ENCODE measurements at places on chromosomes 2 and 18.

DNA sequence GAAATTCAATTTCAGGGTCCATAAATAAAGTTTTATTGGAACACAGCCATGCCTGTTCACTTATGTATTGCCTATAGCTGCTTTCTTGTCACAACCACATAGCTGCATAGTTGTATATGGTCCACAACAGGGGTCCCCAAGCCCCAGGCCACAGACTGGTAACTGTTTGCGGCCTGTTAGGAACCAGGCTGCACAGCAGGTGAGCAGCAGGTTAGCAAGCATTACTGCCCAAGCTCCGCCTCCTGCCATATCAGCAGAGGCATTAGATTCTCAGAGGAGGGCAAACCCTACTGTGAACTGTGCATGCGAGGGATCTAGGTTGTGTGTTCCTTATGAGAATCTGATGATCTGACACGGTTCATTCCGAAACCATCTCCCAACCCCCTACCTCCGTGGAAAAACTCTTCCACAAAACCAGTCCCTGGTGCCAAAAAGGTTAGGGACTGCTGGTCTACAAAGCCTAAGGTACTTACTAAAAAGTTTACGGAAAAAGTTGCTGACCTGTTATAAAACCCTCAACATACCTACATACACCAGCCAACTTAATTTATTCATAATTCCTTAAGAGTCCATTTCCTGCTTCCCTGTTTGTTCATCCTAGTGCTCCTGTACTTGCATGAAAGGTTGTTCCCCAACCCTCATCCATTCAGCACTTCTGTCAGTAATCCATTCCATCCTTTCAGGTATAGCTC is 40.1 kb downstream of the NDUFAF7 start:
- ATAC-seq: no peak

- no peak for ATAC-seq
Observed at GRCh38 chr18:8814206-8814605, 108.8 kb downstream of the MTCL1 start.

DNA sequence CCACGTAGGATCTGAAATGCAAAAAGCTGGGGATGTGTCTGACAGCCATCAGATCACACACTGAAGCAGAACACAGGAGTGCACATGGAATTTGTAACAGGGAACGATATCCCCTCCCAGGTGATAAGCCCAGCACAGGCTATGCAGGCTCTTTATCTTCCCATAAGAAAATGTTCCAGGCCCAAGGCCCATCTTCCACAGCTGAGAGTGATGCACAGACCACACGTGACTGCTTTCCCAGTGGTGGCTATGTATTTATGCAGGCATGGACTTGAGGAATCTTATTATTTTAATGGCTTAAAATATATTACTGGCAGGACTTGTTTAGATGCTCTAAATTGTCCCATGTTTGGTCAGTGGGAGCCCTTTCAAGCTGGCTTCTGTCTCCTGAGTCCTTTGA is 70.5 kb upstream of the AFF3 start:
- no peak for ATAC-seq

DNA sequence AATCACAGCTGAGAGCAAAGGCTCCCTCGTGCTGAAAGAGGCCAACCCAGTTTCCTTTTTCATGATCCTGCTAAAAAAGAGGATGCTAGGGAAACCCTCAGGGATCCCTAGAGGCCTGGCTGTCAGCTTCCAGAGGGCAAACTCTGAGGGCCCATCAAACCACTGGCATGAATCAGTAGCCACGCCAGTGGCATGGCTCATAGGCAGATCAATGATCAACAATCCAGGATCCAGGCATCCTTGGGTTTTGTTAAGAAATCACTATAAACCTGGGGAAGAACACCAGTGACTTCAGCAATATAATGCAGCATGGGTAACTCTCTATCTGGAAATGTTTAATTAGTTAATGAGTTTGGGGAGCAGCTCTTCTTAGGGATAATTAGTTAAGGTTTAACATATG is 286.5 kb downstream of the C1D start:
- no peak for ATAC-seq

- no peak for ATAC-seq
Observed at GRCh38 chr2:160928854-160929301, 231.3 kb upstream of the TANK start.

- ATAC-seq: no peak
Observed at GRCh38 chr2:119496682-119497081, 27.6 kb downstream of the SCTR start.

GRCh38 chr2:171227066-171227782 is 66.5 kb upstream of the TLK1 start:
- ATAC-seq: peak; percentile 16

DNA sequence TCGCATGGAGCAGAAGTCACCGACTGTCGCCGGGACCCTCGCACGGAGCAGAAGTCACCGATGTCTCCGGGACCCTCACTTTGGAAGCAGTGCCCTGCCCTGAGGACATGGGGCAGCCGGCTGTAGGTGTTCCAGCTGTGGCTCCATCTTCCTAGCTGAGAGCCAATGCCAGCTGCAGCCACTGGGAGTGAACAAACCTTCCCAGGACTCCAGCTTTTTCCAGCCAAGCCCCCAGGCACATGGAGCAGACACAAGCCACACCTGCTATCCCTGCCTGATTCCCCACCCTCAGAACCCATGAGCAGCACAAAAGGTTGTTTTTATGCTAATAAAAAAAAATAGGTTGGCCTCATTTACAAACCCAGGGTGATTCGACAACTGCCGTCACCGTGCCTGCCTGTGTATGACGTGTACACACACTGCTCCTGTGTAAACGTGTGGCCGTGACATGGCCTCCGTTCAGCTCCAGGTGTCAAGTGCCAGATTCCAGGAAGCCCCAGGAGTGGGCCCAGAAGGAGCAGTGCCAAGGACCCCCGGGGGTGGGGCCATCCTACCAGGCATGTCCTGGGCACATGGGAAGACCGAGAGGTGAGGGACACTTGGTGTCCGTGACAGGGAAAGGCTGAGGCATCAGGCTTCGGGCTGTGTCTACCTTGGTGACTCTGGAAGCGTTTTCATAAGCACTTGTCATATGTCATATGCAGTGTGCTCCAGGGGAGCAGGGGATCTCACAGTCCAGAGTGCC is 91.5 kb downstream of the EIPR1 start:
- ATAC-seq: no peak

DNA sequence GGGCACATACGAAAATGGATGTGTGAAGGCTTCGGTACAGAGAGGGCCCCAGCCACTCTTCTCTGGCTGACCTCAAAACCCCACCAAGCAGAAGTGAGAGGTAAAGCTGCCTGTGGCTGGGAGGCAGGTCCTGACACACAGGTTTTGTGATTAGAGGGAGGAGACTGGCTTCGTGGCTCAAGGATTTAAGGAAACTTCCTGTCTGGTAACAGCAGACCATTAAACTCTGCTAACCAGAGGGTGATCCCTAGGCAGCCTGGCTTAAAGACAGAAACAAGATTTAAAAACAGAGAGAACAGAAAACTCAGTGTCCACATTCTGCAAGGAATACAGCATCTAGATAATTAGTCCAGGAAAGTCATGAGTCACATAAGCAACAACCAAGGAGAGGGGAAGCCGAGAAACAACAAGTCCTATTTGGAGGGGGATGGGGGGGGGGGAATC is 101.9 kb downstream of the NFATC1 start:
- no peak for ATAC-seq

GRCh38 chr18:23635283-23636070 is 27.2 kb downstream of the ANKRD29 start:
- no peak for ATAC-seq

DNA sequence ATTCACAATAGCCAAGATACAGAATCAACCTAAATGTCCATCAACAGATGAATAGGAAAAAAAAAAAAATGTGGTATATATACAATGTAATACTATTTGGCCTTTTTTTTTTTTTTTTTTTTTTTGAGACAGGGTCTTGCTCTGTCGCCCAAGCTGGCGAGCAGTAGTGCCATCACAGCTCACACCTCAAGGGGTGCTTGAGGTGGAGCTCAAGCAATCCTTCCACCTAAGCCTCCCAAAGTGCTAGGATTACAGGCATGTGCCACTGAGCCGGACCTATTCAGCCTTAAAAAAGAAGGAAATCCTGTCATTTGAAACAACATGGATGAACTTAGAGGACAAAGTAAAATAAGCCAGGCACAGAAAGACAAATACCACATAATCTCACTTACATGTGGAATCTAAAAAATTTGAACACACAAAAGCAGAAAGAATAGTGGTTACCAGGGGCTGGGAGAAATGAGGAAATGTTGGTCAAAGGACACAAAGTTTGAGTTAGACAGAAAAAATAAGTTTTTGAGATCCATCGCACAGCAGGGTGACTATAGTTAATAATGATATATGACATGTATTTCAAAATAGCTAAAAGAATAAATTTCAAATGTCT is 26.0 kb downstream of the TLK1 start:
- ATAC-seq: no peak

- no peak for ATAC-seq
Observed at GRCh38 chr2:70630761-70631160, 77.1 kb upstream of the TGFA start.

DNA sequence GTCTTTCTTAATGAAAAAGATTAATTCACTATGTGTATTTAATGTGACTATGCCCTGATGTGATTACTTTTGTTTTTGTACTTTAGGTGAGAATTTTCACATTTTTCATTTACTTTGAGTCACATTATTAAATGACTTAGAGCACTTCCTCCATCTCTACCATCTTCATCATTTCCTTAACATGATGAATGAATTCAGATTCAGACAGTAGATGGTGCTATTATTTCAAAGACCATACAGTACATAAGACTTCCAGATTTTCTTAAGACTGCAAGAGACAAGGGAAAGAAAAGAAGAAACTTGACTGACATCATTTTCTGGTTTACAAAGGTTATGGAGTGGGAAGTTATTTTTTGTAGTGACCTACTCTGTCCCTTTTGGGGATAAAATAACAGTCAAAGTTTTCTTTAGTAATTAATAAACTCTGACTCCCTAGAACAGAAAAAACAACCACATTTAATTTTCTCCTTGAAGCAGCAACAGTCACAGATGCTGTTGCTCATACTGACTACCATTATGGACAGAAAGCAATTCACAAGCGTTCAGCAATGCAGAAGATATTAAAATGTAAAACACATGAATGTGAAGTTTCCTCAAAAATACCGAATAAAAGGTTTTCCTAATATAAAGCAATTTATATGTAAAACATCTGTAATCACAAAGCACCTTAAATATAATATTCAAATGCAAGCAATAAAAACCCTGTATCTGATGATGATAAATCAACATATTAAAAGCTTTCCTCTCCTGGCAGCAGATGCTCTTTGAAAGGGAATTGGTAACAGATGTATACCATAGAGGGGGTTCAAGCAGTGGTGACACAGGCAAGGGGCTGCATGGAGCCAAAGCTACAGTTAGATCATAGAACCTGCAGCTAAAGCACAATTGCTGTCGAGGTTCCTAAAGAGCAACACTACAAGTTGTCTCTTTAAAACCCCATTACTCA is 1010.9 kb upstream of the NXPH2 start:
- ATAC-seq: no peak

DNA sequence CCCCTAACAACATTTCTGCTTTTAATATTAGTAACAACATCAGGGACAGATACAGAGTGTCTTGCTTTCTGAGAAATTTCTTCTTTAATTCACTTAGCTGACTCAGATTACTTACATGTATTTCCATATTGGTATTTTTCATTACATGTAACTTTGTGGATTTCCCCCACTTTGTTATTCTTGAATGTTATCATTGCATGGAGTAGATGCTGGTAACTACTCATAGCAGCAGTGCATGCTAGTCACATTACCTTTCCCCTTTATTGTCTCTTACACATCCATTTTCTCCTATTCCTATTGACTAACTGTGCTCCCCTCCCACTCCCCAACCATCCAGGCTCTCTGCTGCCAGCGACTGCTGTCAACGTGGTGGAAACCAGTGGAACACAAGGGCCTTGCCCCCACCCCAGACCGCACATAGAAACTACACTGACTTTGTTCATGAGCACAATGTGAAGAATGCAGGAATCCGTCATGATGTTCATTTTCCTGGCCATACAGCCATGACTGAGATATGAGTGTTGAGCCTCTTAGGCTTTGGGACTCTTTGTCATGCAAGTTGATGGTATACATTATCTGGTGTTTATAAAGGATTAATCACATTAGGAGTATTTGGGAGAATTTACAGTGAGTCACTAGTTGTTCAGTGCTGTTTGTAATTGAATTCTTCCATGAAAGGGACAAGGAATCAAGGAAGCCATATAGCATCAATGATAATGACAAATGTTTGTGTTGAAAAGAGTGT is 91.0 kb downstream of the EPB41L5 start:
- peak; percentile 23 for ATAC-seq

GRCh38 chr2:197205585-197206215 is 104.9 kb downstream of the ANKRD44 start:
- ATAC-seq: peak; percentile 80

- ATAC-seq: peak; percentile 56
Observed at GRCh38 chr2:168773719-168774521, 28.5 kb upstream of the NOSTRIN start.

DNA sequence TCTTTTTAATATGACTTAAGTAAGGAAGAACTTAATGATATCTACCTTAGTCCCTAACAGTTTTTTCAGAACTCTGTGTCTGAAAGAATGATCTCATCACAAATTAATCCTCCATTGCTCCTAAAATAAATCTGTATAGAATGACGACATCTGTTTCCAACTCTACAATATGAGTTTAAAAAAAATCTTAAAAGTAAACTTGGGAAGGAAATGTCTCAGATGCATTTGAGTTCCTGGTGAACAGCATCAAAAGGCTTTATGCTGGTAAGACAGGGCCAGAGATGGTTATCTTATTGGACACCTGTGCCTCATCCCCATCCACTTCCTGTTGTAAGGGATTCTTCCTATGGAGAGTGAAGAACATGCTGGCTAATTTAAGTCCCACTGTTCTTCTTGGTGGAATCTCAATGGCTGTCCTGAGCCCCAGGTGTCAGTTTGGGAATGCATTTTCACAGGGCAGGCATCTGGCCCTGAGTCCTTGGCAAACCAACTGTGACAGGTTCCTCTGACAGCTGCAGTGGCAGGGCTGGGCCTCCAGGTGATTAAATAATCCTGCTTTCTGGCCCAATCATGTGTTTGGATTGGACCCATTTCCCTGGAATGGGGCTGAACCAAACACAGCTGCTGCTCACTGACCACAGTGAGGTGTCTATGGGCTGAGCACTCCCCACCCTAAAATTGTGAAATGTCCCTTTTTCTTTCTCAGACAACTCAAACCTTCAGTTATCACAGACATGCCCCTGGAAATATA is 12.9 kb upstream of the NCKAP5 start:
- no peak for ATAC-seq

GRCh38 chr2:9782197-9782719 is 61.0 kb upstream of the TAF1B start:
- ATAC-seq: peak; percentile 82

DNA sequence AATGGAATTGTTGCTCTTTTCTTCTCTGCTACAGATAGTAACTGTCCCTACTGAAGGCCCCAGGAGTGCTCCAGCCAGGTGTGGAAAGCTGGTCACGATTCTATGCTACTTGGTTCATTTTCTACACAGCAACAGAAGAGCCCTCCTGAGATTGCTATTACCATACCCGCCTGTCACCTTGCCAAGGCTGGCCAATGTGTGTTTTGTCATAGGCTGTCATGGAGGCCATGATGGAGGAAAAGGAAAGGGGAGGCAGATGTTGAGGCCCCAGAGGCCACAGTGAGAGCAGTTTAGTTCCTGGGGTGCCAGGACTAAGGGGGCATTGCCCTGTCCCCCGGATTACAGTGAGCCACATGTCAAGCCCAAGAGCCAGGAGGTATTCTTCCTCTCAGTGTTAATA is 952 bp downstream of the ELMOD3 start:
- no peak for ATAC-seq

All from activated T-helper 17 cell treated with anti-CD3 and anti-CD28 coated beads, Interleukin-2, amount 50 U/mL, for 72 hours (primary cell).